Stimulated activated CD8-positive, alpha-beta memory T cell treated with anti-CD3 and anti-CD28 coated beads, Interleukin-7, amount 100 ng/mL, for 4 hours (primary cell): ENCODE measurements at places on chromosomes 16 and 17.

DNA sequence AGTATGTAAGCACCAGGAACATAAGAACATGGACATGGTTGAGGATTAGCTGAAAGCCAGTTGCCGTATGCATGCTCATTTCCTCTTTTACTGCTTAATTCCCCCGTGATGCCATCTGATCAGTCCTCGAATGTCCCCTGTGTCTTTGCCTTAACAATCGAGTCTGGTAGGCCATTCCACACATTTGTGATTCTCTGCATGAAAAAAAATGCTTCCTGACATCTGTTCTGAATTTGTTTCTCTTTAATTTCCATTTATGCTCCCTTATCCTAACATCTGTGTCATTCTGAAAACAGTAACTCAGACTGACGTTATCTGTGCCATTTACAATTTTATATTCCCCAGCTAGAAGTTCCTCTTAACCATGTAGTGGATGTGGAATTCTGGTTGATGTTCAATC lies 158.2 kb upstream of the TOX3 start:
- DNase-seq = no peak

DNA sequence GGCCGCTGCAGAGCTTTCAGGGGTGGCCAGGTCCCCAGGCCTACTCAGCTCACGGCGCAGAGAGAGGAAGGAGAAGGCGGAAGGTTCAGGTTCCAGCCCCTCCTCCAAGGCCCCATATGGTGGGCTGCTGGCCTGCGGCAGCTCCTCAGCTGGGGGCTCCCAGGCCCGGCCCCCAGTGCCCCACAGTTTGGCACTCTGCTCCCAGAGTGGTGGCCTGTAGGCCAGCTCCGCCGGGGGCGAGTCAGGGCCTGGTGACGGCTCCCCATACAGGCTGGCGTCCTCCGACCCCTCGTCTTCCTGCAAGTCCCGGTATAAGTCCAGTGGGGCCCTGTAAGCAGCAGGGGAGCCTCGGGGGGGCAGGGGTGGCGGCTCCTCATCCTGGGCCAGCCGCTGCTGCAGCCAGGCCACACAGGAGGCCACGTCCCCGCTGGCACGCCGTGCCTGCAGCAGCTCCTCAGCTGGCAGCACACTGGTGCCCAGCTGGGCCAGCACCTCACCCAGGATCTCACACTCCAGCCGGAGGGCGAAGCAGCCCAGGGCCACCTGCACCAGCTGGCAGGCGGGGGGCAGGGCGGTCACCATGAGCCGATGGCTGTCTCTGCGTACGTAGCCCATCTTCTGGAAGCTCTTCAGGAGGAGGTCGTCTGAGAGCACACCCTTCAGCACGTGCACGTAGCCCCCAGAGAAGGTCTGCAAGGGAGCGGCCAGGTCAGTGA lies 3.7 kb downstream of the SPATA2L start:
- no peak for DNase-seq

DNA sequence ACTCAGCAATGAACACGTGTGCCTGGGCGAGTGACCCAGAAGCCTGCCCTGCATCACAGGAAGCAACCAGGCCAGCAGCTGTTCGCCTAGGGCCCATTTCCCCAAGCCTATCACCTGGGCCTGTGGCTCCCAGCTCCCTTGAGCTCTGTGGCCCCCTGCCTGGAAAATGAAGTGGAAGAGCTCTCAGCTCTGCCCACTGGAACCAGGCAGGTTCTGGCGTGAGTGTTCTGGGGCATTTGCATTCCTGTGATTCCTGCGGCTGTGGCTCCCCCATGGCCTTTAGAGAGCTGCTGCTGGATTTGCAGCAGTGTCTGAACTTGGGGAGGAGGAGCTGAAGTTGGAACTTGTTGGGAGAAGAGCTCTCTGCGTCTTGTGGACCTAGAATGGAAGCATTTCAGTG lies 22.8 kb downstream of the PGS1 start:
- DNase-seq = no peak

GRCh38 chr17:65688307-65688706 lies 126.9 kb upstream of the AXIN2 start:
- no peak for DNase-seq

GRCh38 chr16:13441675-13442074 lies 478.3 kb upstream of the ERCC4 start:
- DNase-seq = no peak

- DNase-seq = no peak
Observed at GRCh38 chr16:21100447-21100846, 50.2 kb downstream of the DNAH3 start.

- DNase-seq = peak; percentile 52
Observed at GRCh38 chr17:7136266-7136877, 21.8 kb upstream of the ASGR2 start.

DNA sequence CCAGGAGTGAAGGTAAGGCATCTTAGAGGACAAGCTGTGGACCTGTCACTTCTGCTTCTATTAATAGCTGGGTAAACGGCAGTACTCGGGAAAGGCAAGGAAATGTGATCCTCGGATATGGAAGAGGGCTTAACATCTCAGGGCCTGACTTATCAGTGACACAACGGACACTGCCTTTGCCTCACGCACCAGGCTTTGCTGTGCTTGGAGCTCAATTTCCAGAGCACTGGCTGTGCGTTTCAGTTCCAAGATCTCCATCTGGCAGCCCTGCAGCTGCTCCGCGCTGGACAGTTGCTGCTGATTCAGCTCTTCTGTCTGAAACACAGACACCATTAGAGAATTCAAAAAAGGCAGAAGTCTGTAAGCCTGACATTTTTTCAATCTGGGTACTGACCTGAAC lies 3.5 kb downstream of the KRT40 start:
- DNase-seq = no peak
